ENCODE measurements at places on chromosomes 2 and 18.

- no peak for DNase-seq
Observed at GRCh38 chr18:77461062-77461688, 211.5 kb downstream of the GALR1 start.

GRCh38 chr18:46891742-46892214 lies 25.5 kb downstream of the PIAS2 start:
- no peak for DNase-seq

- no peak for DNase-seq
Observed at GRCh38 chr18:52387175-52387574, 47.2 kb downstream of the DCC start.

DNA sequence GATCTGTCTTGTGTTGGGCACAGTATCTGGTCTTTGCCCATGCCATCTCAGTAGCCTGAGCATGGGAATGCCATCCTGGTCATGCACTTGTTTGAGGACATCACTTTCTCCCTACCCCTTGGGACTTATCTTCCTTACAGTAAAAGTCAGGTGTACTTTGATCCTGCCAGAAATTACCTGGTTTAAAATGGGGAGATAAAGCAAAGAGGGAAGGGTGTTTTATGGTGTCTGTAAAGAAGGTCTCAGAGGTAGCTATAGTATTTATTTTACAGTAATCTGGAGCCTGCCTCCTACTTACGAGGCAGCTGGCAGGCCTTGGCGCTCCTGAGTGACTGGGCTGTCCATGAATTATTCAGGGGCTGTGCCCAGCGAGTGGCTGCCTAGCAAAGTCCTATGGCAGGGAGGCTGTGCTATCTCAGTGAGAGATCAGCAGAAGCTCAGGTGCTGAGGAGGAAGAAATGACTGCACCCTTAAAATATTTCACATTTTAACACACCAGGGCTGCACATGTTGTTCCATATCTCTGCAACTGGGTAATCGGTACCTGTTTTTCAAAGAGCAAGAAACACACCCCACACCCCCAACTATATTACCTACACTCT lies 93.9 kb downstream of the SPTBN1 start:
- no peak for DNase-seq

DNA sequence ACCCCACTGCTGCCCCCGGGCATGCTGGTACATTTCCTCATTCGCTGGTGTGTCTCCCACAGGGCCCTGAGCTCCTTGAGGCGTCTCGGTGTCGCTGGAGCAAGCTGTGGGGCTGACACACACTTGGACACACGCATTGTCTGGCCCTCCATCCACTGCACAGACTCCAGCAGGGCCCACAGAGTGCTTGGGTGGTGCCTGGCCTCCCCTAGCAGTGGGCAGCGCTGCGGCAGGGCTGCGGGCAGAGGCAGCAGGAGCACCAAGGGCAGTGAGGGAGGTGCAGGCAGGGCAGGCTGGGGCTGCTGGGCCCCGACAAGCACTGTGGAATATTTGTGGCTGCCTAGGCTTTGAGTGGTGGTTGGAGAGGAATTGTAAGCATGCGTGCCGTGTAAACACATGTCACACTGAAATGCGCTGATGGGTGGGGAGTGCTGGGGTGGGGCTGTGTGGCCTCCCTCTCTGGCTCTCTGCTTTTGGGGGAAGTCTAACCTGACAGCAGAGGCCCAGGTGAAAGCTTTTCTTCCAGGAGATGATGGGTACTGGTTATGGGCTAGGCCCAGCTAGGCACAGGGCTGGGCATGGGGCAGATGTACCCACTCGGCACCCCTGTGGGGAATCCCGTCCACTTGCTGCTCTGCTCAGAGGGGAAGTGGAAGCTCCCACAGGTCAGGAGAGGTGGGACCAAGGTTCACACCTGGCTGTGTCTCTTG lies 55.5 kb upstream of the HS6ST1 start:
- peak; percentile 74 for DNase-seq

- DNase-seq: no peak
Observed at GRCh38 chr2:173972636-173973035, 7.5 kb upstream of the SP3 start.

GRCh38 chr18:79951545-79952455 lies at the start of gene SLC66A2:
SLC66A2 (minus strand) TSS chr18:79951653; CDS start chr18:79950926, 727 bp downstream.
- no peak for DNase-seq

DNA sequence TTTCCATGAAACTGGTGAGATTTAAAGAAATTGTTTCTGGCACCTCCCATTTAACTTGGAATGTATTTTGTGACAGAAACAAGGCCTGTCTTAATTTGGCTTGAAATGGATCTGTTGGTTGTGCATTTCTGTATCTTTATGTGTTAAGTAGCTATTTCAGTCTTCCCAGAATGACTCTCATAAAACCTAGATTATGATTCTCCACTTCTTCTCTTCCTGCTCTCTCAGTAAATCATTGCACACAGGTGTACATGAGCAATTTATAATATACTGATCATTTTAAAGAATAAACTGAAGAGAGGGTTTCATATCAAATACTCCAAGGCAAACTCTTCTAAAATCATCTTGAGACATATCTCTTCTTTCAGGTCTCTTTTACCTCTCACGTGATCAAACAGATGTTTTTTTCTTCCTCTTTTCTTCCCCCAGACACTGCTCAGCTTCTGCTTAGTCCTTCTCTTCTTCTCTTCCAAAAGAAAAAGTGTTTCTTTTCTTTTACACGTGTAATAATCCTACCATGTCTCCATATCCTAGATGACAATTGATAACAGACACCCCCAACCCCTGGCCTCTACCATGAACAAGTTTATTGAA lies 112.0 kb downstream of the PPP1R1C start:
- no peak for DNase-seq

- DNase-seq: no peak
Observed at GRCh38 chr18:26551695-26552081, 3.3 kb upstream of the KCTD1 start.

GRCh38 chr2:177708106-177708505 lies 315.5 kb downstream of the AGPS start:
- DNase-seq: no peak

GRCh38 chr2:132255714-132256113 lies 94.0 kb upstream of the ANKRD30BL start:
- no peak for DNase-seq

- no peak for DNase-seq
Observed at GRCh38 chr2:42974721-42975717, 182.6 kb upstream of the HAAO start.

- no peak for DNase-seq
Observed at GRCh38 chr2:130966775-130967490, 126.3 kb downstream of the FAM168B start.

DNA sequence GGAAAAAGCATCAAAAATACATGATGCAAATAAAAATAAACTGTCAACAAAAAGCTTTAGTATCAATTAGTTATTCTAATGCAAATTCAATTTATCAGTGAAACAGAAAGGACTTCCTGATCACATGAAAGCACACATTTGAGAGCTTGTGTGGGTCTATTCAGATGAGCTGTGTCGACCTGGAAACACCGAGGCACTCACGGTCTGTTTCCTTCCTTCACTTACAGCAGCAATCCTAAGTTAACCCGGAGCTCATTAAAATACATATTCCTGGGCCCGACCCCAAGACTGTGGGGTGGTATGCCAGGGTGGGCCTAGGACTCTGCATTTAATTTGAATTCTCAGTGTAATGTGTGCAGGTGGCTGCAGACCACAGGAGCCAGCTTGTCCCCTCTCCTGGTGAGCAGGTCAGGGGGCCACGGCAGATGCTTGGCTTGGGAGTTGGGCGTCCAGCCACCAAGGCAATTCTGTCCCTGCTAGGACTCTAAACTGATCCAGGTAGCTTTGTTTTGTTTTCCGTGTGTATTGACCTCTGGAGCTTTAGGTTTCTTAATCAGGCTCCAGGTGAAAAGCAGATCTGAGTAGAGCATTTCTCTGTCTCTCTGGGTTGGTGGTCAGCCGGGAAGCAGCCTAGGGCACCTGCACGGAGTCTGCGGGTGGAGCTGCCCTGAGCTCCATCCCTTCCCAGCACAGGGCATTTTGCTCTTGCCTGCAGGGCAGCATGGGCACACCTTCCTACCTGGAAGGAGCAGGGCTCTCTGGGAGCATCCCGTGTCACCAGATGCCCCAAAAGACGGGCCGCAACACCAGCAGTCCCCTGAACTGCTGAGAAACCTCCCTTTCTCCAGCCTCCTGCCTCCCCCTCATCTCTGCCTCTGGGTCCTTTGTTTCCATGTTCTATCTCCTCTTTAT lies 9.0 kb downstream of the MBP start:
- no peak for DNase-seq

DNA sequence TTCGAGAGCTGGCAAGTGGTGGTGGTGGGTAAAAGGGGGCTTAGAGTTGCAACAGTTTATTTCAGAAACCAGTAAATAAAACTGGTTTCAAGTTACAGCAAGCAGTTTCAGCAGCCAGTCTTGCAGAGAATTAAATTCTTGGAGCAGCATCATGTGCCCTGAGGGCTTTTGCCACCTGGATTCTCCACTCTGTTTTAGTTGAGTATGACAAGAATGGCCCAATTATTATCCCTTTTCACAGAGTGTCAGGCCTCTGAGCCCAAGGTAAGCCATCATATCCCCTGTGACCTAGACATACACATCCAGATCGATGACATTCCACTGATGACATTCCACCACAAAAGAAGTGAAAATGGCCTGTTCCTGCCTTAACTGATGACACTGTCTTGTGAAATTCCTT lies 72.8 kb upstream of the FANCL start:
- no peak for DNase-seq

GRCh38 chr2:128160616-128161275 lies 69.7 kb downstream of the UGGT1 start:
- DNase-seq: no peak

- no peak for DNase-seq
Observed at GRCh38 chr2:106534471-106534870, 47.3 kb downstream of the CD8B2 start.

GRCh38 chr2:241598061-241598460 lies 38.9 kb downstream of the THAP4 start:
- no peak for DNase-seq

- DNase-seq: no peak
Observed at GRCh38 chr2:174554529-174555150, 43.0 kb downstream of the WIPF1 start.

DNA sequence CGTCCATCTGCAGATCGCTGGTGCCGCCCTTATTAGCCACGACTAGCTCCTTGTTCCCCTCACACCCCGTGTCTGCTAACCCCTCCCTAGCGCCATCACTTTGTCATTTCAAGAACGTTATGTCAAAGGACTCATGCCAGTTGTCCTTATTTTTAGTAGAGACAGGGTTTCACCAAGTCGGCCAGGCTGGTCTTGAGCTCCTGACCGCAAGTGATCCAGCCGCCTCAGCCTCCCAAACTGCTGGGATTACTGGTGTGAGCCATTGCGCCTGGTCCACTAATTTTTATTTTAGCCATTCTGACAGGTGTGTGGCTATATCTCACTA lies 138.9 kb upstream of the HDAC4 start:
- DNase-seq: no peak

DNA sequence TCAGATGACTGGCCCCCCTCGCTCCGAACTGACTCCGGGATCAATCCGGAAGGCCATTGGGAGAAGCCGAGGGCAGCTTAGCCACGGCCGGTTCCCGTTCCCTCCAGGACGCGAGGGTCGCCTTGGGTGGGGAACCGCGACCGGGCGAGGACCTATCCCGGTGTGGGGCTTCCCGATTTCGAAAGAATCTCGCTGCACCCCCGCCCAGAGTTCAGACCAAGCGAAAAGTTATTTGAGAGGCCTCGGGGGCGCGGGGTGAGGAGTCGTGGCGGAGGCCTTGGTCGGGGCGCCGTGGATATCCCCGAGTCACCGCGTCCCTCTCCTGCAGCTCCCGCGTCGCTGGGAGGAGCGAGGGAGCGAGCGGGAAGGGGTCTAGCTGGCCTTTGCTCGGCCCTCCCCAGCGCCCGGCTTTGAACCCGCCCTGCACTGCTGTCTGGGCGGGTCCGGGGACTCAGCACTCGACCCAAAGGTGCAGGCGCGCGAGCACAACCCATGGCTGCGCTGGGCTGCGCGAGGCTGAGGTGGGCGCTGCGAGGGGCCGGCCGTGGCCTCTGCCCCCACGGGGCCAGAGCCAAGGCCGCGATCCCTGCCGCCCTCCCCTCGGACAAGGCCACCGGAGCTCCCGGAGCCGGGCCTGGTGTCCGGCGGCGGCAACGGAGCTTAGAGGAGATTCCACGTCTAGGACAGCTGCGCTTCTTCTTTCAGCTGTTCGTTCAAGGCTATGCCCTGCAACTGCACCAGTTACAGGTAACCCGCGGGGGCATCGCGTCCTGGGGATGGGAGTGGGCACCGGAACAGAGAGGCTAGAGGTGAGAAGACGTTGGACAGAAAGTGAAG lies at the start of gene CYP27A1:
Gene CYP27A1, plus strand, starts transcription at position 457 of the 837 bp plus-strand sequence. Its CDS starts 36 bp downstream, at position 493.
- no peak for DNase-seq

DNA sequence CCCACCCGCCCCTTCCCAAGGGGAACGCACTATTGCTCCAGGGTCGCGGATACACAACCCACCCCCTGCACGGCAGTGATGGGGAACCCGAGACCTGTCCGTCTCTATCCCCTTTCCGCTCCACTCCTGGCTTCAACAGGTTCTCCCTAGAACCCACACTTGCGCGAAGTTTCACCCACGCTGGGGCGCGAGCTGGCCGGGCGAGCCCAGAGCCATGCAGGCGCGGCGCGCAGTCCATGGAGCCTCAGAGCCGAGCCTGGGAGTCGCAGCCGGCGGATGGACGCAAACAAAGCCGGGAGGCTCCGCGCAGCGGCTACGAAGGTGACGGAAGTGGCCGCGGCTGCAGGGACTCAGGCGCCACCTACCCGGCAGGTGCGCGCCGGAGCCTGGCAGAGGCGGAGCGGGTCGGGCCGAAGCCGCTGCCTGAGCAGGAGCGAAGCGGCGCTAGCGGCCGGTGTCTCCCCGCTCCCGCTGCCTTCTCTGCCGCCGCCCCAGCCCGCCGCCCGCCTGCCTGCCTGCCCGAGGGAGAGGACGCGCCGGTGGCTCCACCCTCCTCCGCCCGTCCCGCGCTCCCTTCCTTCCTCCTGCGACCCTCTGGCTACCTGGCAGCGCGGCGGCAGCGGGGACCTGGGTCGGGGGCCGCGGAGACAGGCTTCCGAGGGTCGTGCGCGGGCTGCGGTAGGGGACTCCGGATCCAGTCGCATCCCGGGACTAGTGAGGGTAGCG lies 14.0 kb downstream of the ALPG start:
- no peak for DNase-seq

GRCh38 chr18:23354625-23355024 lies 98.5 kb upstream of the RIOK3 start:
- DNase-seq: no peak

DNA sequence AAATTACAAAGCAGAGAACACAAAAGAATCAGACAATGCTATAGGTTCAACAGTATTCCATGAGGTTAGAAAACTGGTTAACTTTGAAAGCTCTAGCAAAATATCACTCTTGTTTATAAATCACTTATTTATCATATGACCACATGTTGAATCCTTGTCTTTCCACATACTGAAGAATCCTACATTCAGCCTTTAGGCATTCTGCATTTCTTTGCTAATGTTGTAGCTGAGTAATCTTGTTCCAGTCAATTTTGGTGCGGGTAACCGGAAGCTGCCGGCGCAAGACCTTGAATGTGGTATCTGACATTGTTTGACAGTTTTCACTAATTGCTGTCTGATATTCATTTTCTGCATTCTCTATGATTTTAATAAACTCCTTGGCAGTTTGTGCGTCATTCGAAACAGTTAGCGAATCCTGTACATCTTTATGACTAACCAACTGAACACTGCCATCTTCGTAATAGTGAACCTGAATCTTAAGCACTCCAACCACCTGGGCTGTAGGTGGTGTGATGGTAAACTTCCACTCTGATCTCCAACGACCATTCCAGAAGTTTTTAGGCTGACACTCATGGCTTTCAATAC lies 154.1 kb downstream of the BAZ2B start:
- DNase-seq: no peak
